Urinary bladder (tissue), 4 donors: ENCODE measurements at places on chromosomes 1 and 21. TPM values are rescaled to one million over a fixed set of nuclear protein-coding genes. Genes with fewer than 3 reads are reported as not detected.

GRCh38 chr1:178006043-178006442 is 36.2 kb upstream of the SEC16B start:
- no peak for DNase-seq

DNA sequence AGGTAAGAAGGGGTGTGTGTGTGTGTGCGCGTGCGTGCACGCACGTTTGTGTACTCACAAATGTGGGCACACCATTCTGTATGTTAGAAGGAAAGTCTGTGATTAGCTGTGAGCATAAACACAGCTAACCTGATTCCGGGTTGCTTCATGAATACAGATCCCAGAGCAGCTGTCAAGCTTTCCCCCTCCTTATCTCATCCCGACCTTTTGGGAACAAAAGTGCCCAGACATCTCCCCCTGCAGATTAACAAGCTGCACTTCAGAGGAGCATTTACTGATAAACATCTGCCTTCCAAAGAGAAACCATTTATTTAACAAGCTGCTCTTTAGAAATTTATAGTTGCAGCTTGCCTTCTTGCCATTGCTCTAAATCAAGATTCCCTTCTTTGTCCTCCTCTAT is 97.0 kb downstream of the MT1HL1 start:
- no peak for DNase-seq

- DNase-seq: no peak
Measured at GRCh38 chr1:85428471-85429089, 36.4 kb downstream of the DDAH1 start.

DNA sequence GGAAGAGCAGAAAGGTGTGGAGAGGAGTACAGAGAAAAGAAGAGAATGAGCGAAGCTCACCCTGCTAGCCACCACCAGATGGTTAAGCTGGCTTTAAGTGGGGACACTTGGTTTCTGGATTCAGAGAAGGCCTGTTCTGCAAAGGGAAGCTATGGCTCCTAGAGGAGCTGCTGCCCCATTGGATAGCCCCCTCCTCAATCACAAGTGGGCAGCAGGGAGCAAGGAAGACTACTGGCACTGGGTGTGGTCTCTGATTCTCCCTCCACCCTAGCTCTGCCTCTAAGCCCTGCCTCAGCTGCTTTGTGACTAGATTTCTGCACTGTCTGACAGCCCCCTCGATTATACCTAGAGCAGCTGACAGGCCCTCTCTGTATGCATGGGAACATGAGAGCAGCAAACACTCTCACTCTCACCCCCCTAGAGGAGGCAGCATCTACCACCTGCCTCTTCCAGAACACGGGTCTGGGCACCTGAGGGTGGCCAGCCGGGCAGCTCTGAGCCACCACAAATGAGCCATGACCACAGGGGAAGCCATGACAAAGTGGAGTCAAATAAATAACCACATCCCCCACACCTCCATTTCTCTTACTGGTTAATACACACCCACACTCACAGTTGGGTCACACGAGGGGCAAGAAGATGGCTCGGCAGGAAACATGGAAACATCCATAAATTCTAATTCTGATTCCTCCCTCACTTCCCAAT is 13.6 kb downstream of the PLEKHA6 start:
- DNase-seq: no peak

GRCh38 chr1:37795340-37796125 is 1.9 kb downstream of the MANEAL start:
- no peak for DNase-seq

ANXA9 gene
- polyA plus RNA-seq: 0.95 TPM

MINDY1 gene
- 19.6 TPM for polyA plus RNA-seq

GRCh38 chr1:216723274-216723780 is at the start of gene ESRRG:
Gene ESRRG (minus strand): TSS chr1:216723429. CDS start chr1:216723299, 130 bp downstream.
- DNase-seq: peak; percentile 39

GRCh38 chr1:51551848-51552296 is 32.8 kb upstream of the EPS15 start:
- no peak for DNase-seq

- no peak for DNase-seq
Measured at GRCh38 chr1:109161858-109162606, 48.1 kb downstream of the ELAPOR1 start.

DNA sequence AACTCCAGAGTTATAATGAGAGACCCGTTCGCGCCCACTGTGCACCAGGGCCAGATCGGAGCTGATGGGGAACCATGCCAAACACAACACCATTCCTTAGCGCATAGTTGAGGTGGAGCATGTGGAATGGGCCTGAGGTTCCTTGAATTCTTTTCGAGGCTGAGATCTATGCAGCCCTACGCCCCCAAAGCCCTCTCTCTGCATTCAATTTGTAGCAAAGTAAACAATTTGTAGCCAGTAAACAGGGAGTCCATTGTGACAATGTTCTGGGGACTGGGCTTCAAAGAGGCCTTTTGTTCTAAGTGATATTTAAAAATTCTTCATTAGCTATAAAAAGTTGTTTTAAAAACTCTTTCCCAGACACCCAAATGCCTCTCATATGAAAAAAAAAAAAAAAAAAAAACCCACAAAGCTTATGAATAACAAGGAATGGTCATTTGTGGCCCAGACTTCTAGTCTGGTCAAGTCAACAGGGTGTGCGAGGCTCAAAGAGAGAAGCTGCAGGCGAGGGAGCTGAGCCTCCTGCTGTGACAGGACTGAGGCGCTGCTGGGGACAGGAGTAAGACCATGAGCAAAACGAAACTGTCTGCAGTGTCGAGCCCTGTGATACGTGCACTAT is 30.6 kb upstream of the KCNE2 start:
- DNase-seq: no peak

- no peak for DNase-seq
Measured at GRCh38 chr1:8533907-8534306, 216.0 kb downstream of the SLC45A1 start.

- DNase-seq: no peak
Measured at GRCh38 chr1:16006552-16007485, 2.8 kb downstream of the SRARP start.

DNA sequence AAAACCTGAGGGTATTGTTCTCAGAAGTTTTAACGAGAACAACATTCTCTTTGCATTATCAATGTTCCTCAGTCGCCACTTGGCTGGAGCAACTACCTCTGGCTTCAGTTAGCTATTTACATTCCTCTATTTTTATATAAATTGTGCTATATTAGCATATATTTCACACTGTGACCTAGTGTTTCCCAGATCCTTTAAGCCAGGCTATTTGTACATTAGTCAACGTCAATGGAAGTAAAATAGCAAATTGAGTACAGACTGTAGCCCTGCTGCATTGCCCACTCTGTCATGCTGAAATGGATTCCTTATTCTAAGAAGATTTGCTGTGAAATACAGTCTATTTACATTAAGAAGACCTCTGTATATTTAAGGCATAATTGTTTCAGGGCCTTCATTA is 213.8 kb downstream of the ROR1 start:
- DNase-seq: no peak

MNDA gene
- 3.2 TPM for polyA plus RNA-seq

GPR61 gene
- polyA plus RNA-seq: not detected
